H9 (cell line): ENCODE measurements at places on chromosomes 3 and 15.

- no peak for DNase-seq
These were observed 67.3 kb downstream of the MORC1 start for GRCh38 chr3:109050591-109051167.

- DNase-seq = no peak
These were observed 2.5 kb downstream of the CCDC80 start for GRCh38 chr3:112638327-112639020.

DNA sequence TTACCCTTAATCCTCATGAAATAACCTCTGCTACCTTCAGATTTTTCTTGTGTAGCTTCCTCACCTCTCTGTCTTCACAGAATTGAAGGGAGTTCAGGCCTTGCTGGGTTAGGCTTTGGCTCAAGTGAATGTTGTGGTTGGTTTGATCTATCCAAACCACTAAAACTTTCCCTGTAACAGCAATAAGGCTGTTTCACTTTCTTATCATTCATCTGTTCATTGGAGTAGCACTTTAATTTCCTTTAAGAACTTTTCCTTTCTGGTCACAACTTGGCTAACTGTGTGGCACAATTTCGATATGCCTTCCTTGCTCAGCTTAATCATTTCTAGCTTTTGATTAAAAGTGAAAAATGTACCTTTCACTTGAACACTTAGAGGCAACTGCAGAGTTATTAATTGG lies 129.8 kb downstream of the NR1I2 start:
- no peak for DNase-seq

- no peak for DNase-seq
These were observed 22.4 kb downstream of the GYG1 start for GRCh38 chr3:149013726-149014125.

- no peak for DNase-seq
These were observed 19.6 kb upstream of the NSMCE3 start for GRCh38 chr15:29289173-29289572.

DNA sequence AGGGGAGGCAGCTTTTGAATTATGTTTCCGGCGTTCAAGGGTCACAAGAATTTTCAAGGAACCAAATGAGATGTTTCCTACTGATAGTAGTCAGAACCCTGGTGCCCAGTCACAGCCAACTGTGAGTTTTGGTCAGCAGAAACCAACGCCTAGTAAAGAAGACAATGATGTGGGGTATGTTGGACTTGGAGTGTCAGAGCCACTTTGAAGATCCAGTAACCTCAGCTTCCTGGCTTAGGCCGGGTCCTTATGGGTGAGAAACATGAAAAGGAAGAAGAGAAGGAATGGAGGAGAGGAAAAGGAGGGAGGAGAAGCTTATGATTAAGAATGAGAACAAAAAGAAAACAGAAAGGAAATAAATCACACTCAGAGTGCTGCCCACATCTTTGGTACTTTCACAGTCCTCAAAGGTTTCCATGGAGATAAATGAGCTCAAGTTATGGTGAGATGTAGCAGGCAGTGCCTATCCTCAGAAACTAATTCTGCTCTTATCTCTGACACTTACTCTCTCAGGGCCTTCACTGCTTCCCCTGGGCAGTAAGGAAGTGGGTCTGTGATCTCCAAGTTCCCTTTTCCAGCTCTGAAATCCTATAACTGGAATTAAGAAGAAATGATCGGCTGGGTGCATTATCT lies 2.0 kb upstream of the MCF2L2 start:
- DNase-seq = no peak

- no peak for DNase-seq
These were observed 150.8 kb downstream of the LEKR1 start for GRCh38 chr3:156976933-156977332.

- no peak for DNase-seq
These were observed 53.0 kb upstream of the SNRPA1 start for GRCh38 chr15:101348015-101348414.

DNA sequence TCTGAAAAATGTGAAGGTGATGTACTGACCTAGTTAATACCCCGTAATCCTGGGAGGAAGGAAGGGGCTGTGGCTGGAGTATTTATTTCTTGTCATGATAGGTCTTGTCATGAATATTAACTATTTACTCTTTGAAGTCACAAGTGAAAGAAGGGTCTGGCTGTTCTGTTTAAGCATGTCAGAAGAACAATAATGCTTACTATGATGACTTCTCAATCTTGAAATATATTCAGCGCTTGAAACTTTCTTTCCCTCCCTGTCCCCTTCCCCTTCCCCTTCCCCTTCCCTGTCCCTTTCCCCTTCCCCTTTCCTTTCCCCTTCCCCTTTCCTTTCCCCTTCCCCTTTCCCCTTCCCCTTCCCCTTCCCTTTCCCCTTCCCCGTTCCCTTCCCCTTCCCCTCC lies 153.9 kb downstream of the PPM1L start:
- DNase-seq = no peak

GRCh38 chr3:76245073-76245472 lies 459.7 kb upstream of the ZNF717 start:
- no peak for DNase-seq

DNA sequence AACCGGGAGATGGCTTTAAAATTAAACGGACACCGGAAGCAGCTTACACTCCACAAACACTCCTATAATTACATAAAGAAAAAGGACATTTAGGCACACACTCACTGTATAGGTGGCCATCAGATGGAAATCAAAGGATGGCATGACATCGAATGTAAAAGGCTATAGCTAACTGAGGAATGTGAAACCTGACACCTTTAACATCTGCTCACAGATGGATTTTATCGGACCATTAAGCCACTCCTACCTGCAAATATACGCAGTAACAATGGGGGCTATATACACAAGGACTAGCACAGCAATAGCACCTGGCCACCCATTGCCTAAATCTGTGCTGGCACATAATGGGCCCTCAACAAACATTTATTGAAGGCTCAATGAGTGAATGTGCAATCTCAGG lies 14.5 kb upstream of the RBSN start:
- no peak for DNase-seq

DNA sequence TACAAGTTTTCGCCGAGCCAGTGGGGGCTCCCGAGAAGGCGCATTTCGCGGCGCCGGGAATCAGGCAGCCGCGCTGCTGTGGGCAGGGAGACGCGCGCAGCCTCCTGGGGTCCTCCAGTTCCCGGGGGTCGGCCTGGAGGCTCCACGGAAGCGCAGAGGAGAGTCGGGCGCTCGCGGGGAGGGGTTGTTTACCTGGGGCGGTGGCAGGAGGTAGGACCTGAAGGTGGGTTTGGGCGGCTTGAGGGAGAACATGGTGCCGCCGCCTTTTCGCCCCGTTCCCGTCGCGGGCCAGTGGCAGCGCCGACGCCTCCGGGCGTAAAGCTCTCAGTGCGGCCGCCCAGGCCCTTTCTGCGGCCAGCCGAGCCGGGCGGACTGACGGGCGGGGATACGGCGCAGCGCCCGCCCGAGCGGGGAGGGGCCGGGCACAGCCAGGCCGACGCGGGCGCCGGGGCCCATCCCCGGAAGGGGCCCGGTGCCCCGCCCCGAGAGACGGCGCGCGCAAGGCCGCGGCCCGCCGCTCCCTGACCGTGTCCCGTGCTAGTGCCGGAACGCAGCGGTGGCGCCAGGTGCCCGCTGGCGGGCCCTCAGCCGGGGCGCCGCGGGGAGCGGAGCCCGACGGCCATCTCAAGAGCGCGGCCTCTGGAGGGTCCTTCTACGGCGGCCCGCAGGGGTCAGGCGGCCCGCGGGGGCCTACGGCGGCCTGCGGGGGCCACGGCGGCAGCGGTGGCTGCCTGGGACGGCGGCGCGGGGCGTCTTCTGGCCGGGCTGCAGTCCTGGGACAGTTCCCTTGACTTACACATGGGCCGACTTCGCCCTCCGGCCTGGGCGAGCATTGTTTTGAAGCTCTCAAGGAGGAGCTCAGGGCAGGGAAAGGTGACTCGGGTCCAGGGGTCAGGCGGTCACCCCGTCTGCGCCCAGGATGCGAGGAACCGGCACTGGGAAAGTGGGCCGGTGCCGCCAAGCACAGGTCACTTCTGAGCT lies at the start of gene MTMR10:
TSS of gene MTMR10 (minus strand) at position 374 of the 981 bp plus-strand sequence. CDS start at position 252, 122 bp downstream.
- peak; percentile 79 for DNase-seq

DNA sequence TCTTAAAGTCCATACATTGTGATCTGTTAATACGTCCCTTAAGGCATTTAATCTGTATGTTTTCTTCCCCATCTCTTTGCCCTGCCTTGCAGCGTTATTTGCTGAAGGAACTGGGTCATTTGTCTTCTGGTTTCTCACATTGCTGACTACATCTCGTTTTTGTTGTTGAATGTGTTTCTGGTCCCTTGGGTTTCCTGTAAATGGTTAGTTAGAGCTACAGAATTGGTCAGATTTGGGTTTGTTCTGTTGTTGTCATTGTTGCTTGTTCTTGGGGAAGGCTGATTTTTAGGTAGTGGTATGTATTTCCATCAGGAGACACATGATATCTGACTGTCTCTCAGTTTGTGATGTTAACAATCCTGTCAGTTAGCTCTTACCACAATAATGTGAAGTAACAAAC lies 27.0 kb upstream of the ITPKA start:
- DNase-seq = no peak

DNA sequence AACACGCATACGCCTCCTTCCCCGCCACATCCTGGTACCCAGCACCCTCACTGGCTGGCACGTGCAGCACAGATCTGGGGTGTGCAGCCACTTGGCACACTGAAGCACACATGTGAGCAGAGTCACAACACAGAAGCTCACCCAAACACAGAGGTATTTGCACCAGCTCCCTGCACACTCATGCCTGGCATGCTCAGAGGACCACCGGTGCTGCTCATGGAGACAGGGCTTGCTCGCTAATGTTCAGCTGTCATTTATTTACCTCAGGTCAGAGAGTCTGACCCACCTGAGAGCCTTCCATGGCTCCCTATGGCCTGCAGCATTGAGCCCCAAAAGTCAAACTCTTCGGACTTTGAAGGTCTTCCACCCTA lies 70.4 kb downstream of the ADAMTS7 start:
- DNase-seq = no peak

- no peak for DNase-seq
These were observed 31.3 kb upstream of the LYSMD4 start for GRCh38 chr15:99764522-99764921.

DNA sequence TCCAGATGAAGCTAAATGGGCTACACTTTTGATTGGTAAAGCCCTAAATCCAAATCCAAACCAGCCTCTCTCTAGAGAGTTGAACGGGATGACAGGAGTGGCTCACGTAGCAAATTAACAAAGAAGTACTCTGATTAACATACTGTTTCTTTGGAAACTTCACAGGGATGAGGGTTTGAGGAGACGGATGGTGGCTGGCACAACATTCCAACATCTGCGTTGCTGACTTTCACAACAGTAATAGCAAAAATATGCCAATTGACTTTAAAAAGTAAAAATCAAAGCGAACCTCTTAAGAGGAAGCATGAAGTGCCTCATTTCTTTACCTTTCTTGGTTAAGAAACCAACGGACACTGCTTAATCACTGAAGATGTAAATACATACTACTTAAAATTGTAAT lies 181.4 kb downstream of the TBL1XR1 start:
- DNase-seq = no peak

DNA sequence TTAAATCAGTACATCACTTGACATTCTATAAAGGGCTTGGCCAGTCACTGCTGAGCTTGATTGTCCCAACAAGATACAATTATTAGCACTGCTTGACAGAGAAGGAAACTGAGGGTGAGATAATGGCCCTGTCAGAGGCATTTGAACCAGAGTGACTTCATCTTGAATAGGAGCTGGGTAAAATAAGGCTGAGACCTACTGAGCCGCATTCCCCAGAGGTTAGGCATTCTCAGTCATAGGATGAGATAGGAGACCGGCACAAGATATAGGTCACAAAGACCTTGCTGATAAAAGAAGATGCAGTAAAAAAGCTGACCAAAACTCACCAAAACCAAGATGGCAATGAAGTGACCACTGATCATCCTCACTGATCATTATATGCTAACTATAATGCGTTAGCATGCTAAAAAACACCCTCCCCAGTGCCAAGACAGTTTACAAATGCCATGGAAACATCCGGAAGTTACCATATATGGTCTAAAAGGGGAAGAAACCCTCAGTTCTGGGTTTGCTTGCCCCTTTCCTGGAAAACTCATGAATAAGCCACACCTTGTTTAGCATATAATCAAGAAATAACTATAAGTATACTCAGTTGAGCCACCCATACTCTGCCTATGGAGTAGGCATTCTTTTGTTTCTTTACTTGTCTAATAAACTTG lies 239.1 kb upstream of the SETMAR start:
- DNase-seq = no peak

GRCh38 chr15:99433757-99434450 lies 131.9 kb upstream of the MEF2A start:
- DNase-seq = no peak

DNA sequence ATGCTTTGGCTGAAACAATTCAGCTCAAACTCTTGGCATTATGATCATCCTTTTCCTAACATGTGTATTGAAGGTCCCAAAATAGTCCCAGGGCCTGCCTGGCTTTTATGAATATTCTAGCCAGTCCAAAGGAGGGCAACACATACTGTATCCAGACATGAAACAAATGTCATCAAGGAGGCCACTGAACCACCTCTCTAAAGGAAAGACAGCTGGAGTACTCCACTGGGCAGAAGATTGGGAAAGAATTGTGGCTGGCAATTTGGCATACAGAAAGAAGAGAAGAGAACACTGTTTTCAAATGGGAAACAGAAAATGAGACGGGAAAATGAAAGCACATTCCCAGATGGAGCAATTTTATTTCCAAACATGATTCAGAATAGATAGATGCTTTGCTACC lies 80.6 kb downstream of the NCEH1 start:
- no peak for DNase-seq

DNA sequence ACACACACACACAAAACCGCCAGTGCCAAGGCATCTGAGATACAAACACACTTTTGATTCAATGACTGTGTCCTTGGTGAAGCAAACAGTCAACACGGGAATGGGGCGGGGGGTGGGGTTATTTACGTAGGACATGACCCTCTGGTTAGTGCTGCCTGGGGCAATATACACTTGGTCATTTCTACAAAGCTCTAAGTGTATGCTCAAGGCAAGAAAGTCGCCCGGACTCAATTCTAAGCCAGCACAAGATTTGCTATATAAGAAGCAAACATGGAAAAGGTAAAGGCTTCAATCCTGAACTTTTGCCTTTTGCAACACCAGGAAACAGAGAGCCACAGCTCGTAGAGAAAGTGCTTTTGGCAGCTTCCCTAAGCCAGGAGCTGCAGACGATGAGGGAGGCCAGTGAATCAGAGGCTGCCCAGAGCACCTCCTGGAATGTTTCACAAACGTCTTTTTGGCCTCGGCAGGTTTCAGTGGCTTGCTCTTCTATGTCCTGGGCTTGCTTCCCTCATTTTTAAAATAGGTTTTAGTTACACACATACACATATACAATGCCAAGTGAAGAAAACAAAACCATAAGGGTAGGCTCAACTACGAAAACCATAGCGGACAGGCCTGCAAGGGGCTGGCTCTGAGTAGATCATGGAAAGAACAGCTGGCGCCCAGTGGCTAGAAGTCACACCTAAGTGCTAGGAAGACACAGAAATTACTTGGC lies 73.6 kb downstream of the TM4SF4 start:
- DNase-seq = no peak

- no peak for DNase-seq
These were observed 48.9 kb downstream of the APBA2 start for GRCh38 chr15:28934645-28935044.

- DNase-seq = peak; percentile 82
These were observed 9.5 kb downstream of the SEC22C start for GRCh38 chr3:42572278-42572677.
